Hepatocyte (in vitro differentiated cells): ENCODE measurements at places on chromosomes 2 and 18. TPM values are rescaled to one million over a fixed set of nuclear protein-coding genes. Genes with fewer than 3 reads are reported as not detected.

The DAPL1 gene
- not detected in 2 replicates for polyA plus RNA-seq

The IL36A gene
- not detected in 2 replicates for polyA plus RNA-seq

The TRPM8 gene
- 0.16 and 0.33 TPM in 2 replicates for polyA plus RNA-seq

The SH2D6 gene
- 2.3 and 2.8 TPM in 2 replicates for polyA plus RNA-seq

The IER3IP1 gene
- polyA plus RNA-seq: 29.7 and 33.8 TPM in 2 replicates

The CARF gene
- 4.4 and 5.1 TPM in 2 replicates for polyA plus RNA-seq

The CSRNP3 gene
- polyA plus RNA-seq: 3.0 and 6.9 TPM in 2 replicates

The TBR1 gene
- not detected in 2 replicates for polyA plus RNA-seq

DNA sequence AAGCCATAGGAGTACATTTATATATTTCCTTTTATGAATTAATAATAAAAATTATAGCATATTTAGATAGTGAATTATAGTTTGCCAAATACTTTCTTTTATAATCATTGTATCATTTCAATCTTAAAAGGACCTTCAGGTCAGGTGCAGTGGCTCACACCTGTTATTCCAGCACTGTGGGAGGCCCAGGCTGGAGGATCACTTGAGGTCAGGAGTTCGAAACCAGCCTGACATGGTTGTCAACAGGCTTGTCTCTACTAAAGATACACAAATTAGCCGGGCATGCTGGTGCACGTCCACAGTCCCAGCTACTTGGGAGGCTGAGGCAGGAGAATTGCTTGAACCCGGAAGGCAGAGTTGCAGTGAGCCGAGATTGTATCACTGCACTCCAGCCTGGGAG is 19.7 kb downstream of the APOB start:
- no peaks in the 10 kb centered on the region for H3K4me1 ChIP-seq
- H3K36me3 ChIP-seq: no peaks in the 10 kb centered on the region
- no peak overlapping the region for H3K27ac ChIP-seq
- no peak for DNase-seq
- H3K27me3 ChIP-seq: no peaks in the 10 kb centered on the region
- no peak overlapping the region for H3K4me3 ChIP-seq

- no peaks in the 10 kb centered on the region for H3K4me1 ChIP-seq
- no peak for DNase-seq
- H3K4me3 ChIP-seq: no peak overlapping the region
- H3K27me3 ChIP-seq: peaks cover 5% of the 10 kb centered on the region
- no peak overlapping the region for H3K27ac ChIP-seq
These were observed 46.4 kb upstream of the PMAIP1 start for GRCh38 chr18:59853380-59853779.

GRCh38 chr2:23622466-23622865 is 237.5 kb downstream of the KLHL29 start:
- H3K4me1 ChIP-seq: peaks cover 28% of the 10 kb centered on the region
- DNase-seq: no peak
- H3K36me3 ChIP-seq: no peaks in the 10 kb centered on the region

DNA sequence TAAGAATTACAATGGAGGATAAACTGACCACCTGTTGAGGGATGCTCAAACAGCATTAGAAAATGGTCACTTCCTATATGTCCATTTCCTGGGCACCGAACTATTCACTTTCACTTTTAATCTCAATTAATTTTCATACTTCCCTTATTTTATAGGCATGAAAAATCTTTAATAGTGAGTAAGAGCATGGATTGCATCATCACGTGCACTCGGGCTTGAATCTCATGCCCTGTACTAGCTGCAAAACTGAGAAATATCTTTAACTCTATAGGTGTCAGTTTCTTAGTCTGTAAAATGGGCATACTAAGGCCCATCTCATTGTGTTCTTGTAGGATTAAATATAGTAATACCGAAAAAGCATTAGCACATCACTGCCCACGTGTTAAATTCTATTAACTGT is 183.9 kb upstream of the FIGN start:
- no peaks in the 10 kb centered on the region for H3K36me3 ChIP-seq
- H3K27me3 ChIP-seq: no peaks in the 10 kb centered on the region
- no peak overlapping the region for H3K27ac ChIP-seq
- DNase-seq: no peak
- no peak overlapping the region for H3K4me3 ChIP-seq

GRCh38 chr18:58429442-58429841 is 199.4 kb downstream of the ALPK2 start:
- no peaks in the 10 kb centered on the region for H3K4me1 ChIP-seq
- H3K27me3 ChIP-seq: no peaks in the 10 kb centered on the region
- H3K27ac ChIP-seq: no peak overlapping the region
- peak; percentile 49 for DNase-seq
- no peaks in the 10 kb centered on the region for H3K36me3 ChIP-seq

DNA sequence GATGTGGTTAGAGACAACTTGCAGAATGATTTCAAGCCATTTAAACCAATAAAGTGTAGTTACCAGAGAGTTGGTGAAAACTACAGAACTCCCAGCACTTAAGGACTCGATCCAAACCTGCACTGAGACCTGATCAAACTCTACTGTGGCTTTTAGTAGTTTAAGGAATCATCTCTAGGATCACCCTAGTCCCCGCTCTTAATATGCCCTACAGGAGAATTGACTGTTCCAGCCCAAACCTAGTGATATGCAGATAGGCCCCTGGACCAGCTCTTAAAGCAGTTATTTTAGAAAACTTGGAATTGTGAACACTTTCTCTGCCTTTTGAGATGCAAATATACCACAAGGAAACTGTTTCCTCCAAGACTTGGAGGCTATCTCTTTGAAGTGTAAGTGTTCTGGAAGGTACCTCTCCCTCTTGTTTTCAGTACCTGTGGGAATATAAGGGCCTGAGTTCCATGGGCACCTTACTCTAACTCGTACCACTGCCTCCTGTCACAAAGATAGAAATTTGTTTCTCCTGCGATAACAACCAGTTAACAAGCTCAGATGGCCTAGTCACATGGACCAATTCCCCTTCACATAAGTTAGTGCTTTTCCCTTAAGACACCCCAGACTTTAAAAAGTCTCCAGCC is 1367.2 kb upstream of the SLC39A10 start:
- H3K27me3 ChIP-seq: no peaks in the 10 kb centered on the region
- no peak overlapping the region for H3K27ac ChIP-seq
- no peaks in the 10 kb centered on the region for H3K36me3 ChIP-seq
- H3K4me3 ChIP-seq: no peak overlapping the region

DNA sequence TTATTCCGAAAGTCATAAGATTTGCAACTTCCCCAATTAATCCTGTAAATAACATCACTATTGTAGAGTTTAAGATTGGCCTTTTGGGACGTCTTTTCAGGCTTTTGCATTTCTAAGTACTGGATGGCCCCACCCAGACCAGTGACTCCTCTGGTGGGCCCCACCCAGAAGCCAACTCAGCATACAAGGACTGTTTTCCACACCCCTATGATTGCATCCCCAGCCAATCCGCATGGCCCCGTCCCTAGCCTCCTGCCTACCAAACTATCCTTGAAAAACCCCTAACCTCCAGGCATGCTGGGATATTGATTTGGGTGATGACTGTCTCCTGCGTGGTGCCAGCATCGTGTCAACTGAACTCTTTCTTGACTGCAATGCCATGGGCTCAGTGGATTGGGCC is 24.5 kb upstream of the TGIF1 start:
- H3K27ac ChIP-seq: no peak overlapping the region
- H3K4me3 ChIP-seq: no peak overlapping the region
- no peaks in the 10 kb centered on the region for H3K36me3 ChIP-seq

GRCh38 chr2:210919128-210919527 is 362.7 kb downstream of the CPS1 start:
- no peak overlapping the region for H3K4me3 ChIP-seq
- H3K27ac ChIP-seq: no peak overlapping the region
- DNase-seq: no peak
- no peaks in the 10 kb centered on the region for H3K36me3 ChIP-seq

DNA sequence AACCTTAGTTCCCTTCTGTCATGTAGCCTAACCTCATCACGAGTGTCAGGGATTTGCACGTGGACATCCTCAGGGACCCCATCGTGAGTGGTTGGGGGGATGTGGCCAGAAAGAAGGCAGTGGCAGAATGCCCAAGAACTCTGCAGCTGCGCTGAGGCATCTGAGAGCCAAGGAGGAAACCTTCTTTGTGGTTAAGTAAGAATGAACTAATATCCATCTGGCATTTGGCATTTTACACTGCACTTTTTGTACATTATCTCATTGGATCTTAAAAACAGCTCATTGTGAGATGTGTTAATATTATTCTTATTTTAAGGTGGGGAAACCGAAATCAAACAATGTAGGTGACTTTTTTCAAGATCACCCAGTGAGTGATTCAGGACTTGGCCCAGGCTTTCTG is 32.6 kb upstream of the APCDD1 start:
- H3K4me3 ChIP-seq: no peak overlapping the region
- no peaks in the 10 kb centered on the region for H3K4me1 ChIP-seq
- H3K27me3 ChIP-seq: no peaks in the 10 kb centered on the region
- no peaks in the 10 kb centered on the region for H3K36me3 ChIP-seq
- H3K27ac ChIP-seq: no peak overlapping the region

GRCh38 chr2:70070542-70071268 is 16.6 kb upstream of the PCBP1 start:
- no peaks in the 10 kb centered on the region for H3K27me3 ChIP-seq
- H3K4me3 ChIP-seq: no peak overlapping the region

GRCh38 chr2:41791523-41791922 is 256.3 kb upstream of the PKDCC start:
- DNase-seq: peak; percentile 67
- H3K27me3 ChIP-seq: no peaks in the 10 kb centered on the region
- no peak overlapping the region for H3K4me3 ChIP-seq
- H3K36me3 ChIP-seq: no peaks in the 10 kb centered on the region
- no peaks in the 10 kb centered on the region for H3K4me1 ChIP-seq
- H3K27ac ChIP-seq: no peak overlapping the region

GRCh38 chr2:100407073-100407472 is 10.4 kb downstream of the CHST10 start:
- H3K27me3 ChIP-seq: no peaks in the 10 kb centered on the region
- no peak overlapping the region for H3K27ac ChIP-seq
- no peak for DNase-seq
- no peaks in the 10 kb centered on the region for H3K4me1 ChIP-seq
- no peak overlapping the region for H3K4me3 ChIP-seq

GRCh38 chr18:75422341-75422910 is 5.1 kb downstream of the SMIM21 start:
- peaks cover 4% of the 10 kb centered on the region for H3K4me1 ChIP-seq
- H3K27me3 ChIP-seq: no peaks in the 10 kb centered on the region
- no peak overlapping the region for H3K4me3 ChIP-seq
- no peak overlapping the region for H3K27ac ChIP-seq
- DNase-seq: no peak
- no peaks in the 10 kb centered on the region for H3K36me3 ChIP-seq

DNA sequence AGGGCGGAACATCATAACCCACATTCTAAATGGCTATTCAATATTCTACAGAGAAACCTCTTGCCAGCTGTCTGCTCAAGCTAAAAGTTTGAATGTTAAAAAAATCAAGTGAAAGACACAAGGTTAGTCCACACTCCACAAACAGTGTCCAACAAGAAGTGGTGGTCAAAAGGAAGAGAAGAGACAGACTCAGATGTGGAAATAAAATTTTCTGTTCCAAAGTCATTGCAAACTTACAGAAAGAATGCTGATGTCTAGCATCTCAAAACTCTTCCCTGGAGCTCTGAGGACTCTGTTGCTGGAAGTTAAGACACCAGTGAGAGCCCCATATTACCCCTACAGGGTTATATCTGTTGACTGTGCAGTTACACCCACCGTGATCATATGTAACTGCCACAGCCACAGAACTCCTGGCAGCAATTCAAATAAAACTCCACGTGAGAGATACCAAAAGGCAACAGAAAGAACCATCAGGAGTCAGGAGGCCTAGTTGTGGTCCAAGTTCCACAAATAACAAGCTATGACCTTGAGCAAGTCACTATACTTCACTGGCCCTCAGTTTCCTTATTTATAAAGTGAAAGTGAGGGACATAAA is 60.9 kb downstream of the AAK1 start:
- H3K4me3 ChIP-seq: no peak overlapping the region
- H3K27me3 ChIP-seq: no peaks in the 10 kb centered on the region
- peak overlapping the region; percentile 15 for H3K27ac ChIP-seq
- H3K4me1 ChIP-seq: peaks cover 11% of the 10 kb centered on the region

DNA sequence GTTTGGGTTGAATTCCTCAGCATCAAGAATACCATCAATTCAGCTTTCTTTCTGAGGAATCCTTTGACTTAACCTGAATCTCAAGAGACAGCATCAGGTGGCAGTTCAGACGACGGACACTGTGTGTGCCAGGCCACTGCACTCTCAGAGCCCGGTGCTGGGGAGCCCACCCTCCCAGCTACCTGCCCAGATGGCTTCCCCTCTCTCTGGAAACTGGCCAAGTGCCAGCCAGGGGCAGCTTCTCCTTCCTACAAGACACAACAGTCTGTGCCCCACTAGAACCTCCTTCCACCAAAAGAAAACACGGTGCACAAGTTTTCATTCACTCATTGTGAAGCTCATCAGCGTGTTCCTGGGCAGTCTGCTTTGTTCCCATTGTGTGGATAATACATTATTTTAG is 28.5 kb downstream of the MAL start:
- no peaks in the 10 kb centered on the region for H3K27me3 ChIP-seq
- H3K4me3 ChIP-seq: no peak overlapping the region
- no peak overlapping the region for H3K27ac ChIP-seq

GRCh38 chr18:48863432-48864065 is 87.2 kb downstream of the SMAD7 start:
- DNase-seq: no peak
- no peaks in the 10 kb centered on the region for H3K27me3 ChIP-seq
- H3K27ac ChIP-seq: no peak overlapping the region
- no peaks in the 10 kb centered on the region for H3K36me3 ChIP-seq

DNA sequence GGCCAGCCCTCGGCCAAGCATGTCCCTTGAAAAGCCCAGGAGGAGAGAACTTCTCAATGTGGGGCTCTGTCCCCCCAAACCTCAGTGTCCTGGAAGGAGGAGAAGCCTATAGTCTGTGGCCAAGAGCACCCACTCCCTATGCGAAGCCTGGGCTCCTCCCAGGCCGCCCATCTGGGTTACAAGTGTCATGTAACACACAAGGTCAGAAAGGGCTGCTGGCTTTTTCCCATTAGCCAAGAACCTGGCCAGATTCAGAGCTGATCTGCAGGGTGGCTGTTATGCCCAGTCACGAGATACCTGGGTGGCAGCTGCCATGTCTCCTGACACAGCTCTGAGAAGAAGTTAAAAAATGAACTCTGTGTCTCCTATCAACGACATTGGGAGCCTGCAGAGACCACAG is 170.7 kb downstream of the TNS1 start:
- peaks cover 8% of the 10 kb centered on the region for H3K4me1 ChIP-seq
- no peaks in the 10 kb centered on the region for H3K27me3 ChIP-seq
- no peak for DNase-seq

DNA sequence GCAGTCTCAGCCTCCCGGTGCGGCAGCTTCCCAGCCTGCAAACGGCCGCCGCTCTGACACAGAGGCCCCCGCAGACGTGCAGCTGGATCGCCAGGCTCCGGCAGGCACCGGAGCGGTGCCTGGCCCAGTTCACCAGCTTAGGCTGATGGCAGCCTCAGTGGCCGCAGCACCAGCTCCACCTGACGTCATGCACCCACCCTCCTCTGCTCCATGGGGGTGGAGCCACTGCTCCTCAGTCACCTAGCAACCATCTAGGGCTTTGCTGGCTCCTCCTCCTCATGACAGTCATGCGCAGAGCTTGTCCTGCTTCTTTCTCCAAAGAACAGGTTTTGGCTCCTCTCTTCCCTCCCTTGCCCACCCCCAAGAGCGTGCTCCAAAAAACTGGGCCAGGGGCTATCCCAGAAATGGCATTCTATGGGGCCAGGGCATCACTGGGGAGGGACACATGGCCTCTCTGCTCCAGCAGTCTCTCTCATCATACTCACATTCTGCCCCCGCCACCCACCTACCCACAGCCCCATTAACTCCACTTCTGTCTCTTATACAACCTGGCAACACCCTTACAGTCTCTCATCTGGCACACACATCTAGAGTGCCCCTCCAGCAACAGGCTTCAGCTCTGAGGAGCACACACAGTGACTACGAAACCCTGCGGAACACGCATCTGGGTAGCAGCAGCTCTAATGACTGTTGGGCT is 5.5 kb downstream of the DCTN1 start:
- H3K36me3 ChIP-seq: no peaks in the 10 kb centered on the region
- no peak overlapping the region for H3K4me3 ChIP-seq
- peaks cover 3% of the 10 kb centered on the region for H3K4me1 ChIP-seq
- H3K27ac ChIP-seq: no peak overlapping the region
- peak; percentile 89 for DNase-seq
